ENCODE measurements at places on chromosomes 2 and 18. TPM values are rescaled to one million over a fixed set of nuclear protein-coding genes. Genes with fewer than 3 reads are reported as not detected.

RAMP1 gene
- total RNA-seq = 2.7 TPM

FBXO41 gene
- total RNA-seq = 27.0 TPM

INPP4A gene
- 125 TPM for total RNA-seq

TUBA3D gene
- total RNA-seq = not detected

GLI2 gene
- 2.8 TPM for total RNA-seq

AQP12A gene
- total RNA-seq = not detected

MC4R gene
- total RNA-seq = 1.4 TPM

ZNF514 gene
- 35.9 TPM for total RNA-seq

SERPINB7 gene
- not detected for total RNA-seq

PELI1 gene
- 88.9 TPM for total RNA-seq

UGT1A9 gene
- not detected for total RNA-seq

PROC gene
- not detected for total RNA-seq

HJURP gene
- total RNA-seq = 1.9 TPM

CENPA gene
- 1.9 TPM for total RNA-seq

COLEC12 gene
- total RNA-seq = 15.4 TPM

VIL1 gene
- total RNA-seq = not detected

ASXL2 gene
- total RNA-seq = 4.7 TPM

SLC16A14 gene
- total RNA-seq = 66.8 TPM

All from occipital lobe (tissue), 3 donors.